ENCODE measurements at places on chromosomes 11 and 22. TPM values are rescaled to one million over a fixed set of nuclear protein-coding genes. Genes with fewer than 3 reads are reported as not detected.

The BET1L gene
- 47.4 TPM for total RNA-seq

The OR51B4 gene
- not detected for total RNA-seq

The APOC3 gene
- total RNA-seq, result not detected

The NXF1 gene
- total RNA-seq, result 62.0 TPM

The RRP8 gene
- total RNA-seq, result 33.6 TPM

The CLDN5 gene
- not detected for total RNA-seq

The IFITM10 gene
- 1.2 TPM for total RNA-seq

The USH1C gene
- not detected for total RNA-seq

The APOBEC3B gene
- 31.1 TPM for total RNA-seq

The SMIM35 gene
- 0.67 TPM for total RNA-seq

The OR10D3 gene
- not detected for total RNA-seq

The MPZL3 gene
- 6.9 TPM for total RNA-seq

The B4GALNT4 gene
- total RNA-seq, result not detected

The BACE1-AS gene
- total RNA-seq, result 8.0 TPM

The PRPF19 gene
- total RNA-seq, result 135 TPM

The CERK gene
- 34.6 TPM for total RNA-seq

The GLYAT gene
- total RNA-seq, result not detected

The CARNS1 gene
- total RNA-seq, result 0.41 TPM

The DSCAML1 gene
- not detected for total RNA-seq

The BACE1 gene
- not detected for total RNA-seq

The CCDC73 gene
- not detected for total RNA-seq

The LRP4 gene
- 17.5 TPM for total RNA-seq

The KBTBD4 gene
- 18.4 TPM for total RNA-seq

The PGR gene
- not detected for total RNA-seq

The MFNG gene
- 215 TPM for total RNA-seq

The CSTPP1 gene
- 43.1 TPM for total RNA-seq

The NFAM1 gene
- total RNA-seq, result 1.1 TPM

The HEPHL1 gene
- not detected for total RNA-seq

The EP300 gene
- 101 TPM for total RNA-seq

The ART1 gene
- not detected for total RNA-seq

The SAA1 gene
- not detected for total RNA-seq

The CD248 gene
- 0.46 TPM for total RNA-seq
